ENCODE measurements at places on chromosomes 7 and 10.

DNA sequence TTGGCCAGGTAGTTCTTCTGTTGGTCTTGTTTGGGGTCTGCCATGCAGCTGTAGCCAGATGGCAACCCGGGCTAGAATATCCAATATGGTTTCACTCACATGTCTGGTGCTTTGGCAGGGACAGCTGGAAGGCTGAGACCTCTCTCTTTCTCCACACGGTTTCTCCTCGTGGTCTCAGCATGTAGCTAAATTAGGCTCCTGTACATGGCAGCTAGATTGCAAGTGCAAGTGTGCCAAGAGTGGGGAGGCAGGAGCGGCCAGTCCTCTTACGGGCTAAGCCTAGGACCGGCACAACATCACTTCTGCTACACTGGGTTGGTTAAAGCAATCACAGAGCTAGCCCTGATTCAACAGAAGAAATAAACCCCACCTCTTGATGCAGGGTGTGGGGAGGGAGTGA lies 9.3 kb upstream of the PDE1C start:
- DNase-seq: no peak

DNA sequence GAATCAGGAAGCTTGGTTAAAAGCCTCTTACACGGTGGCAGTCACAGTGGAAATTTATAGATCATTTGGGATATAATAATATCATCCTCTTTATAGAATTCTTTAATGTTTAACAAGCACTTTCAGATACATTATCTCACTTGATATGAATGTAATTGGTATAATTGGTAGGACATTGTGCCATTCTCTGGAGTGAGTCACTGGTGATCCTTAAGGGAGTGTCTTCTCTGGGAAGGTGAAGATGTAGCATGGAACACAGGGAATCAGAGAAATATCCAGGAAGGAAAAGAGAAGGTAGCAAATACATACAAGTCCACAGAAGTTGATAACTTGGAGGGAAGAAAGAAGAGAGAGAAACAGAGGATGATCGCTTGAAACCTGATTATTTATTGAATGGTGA lies 9.8 kb downstream of the PTPRZ1 start:
- no peak for DNase-seq

- DNase-seq: no peak
Measured at GRCh38 chr10:77319557-77319956, 318.1 kb downstream of the KCNMA1 start.

DNA sequence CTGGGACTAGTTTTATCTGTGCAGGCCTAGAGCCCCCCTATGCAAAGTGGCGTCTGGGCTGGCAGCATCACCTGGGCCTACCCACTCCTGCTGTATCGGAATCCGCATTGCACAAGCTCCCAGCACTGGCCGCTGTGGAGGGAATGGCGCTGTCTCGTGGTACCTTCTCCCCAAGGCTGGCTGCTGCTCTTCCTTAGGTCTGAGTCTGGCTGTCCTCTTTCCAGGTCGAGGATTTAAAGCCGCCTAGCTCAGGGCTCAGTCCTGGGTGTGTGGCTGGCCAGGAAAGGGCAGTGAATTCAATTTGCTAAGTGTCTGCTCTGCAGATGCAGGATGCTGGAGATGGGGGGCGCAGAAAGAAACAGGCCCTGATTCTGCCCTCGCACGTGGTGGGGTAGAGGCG lies 44.7 kb downstream of the MGMT start:
- no peak for DNase-seq

GRCh38 chr7:28435732-28436378 lies 23.5 kb downstream of the CREB5 start:
- DNase-seq: no peak

GRCh38 chr7:49432254-49432653 lies 341.2 kb upstream of the VWC2 start:
- DNase-seq: no peak

GRCh38 chr10:683448-684071 lies 5.9 kb downstream of the DIP2C start:
- DNase-seq: peak; percentile 97

- no peak for DNase-seq
Measured at GRCh38 chr7:156969972-156970420, 20.5 kb downstream of the NOM1 start.

Data from BJ (cell line).